ENCODE measurements at places on chromosomes 7 and 10.
A peak's percentile ranks its signal among the peaks of the same experiment; 100 is the strongest.

DNA sequence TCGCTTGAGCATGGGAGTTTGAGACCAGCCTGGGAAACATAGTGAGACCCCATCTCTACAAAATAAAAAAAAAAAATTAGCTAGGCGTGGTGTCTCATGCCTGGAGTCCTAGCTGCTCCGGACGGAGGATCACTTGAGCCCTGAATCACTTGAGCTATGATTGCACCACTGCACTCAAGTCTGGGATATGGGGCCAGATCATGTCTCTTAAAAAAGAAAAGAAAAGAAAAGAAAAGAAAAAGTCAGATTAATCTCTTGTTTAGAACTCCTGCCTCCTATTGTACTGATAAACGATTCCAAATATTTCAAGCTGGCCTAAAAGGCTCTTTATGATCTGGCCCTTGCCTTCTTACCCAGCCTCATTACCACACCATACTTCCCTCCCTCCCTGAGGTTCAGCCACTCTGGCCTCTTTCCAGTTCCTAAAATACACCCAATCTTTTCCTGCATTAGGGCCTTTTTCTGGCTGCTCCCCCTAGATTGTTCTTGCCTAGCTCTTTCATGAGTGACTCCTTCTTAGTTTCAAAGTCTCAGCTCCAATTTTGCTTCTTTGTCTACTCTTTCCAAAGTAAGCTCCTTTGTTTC is 41.7 kb downstream of the VCL start:
- peak; percentile 46 for DNase-seq

GRCh38 chr7:84105586-84105985 is 89.0 kb downstream of the SEMA3A start:
- DNase-seq: no peak

DNA sequence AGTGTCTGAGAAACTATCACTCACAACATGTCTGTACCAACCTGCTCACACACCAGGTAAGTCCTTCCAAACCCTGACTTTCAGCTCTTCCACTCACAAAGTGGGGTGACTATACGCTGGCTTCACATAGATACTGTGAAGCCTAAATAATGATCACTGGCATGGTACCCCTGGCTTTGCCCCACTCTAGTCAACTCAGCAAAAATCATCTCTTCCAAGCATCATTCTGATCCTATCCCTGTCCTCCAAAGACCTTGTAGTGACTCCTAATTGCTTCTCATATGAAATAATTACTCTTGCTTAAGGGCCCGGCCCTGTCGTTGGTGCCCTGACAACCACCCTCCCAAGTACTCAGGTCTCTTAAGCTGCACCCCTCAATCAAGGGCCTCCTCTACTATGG is 97.8 kb downstream of the SLC25A13 start:
- DNase-seq: no peak

DNA sequence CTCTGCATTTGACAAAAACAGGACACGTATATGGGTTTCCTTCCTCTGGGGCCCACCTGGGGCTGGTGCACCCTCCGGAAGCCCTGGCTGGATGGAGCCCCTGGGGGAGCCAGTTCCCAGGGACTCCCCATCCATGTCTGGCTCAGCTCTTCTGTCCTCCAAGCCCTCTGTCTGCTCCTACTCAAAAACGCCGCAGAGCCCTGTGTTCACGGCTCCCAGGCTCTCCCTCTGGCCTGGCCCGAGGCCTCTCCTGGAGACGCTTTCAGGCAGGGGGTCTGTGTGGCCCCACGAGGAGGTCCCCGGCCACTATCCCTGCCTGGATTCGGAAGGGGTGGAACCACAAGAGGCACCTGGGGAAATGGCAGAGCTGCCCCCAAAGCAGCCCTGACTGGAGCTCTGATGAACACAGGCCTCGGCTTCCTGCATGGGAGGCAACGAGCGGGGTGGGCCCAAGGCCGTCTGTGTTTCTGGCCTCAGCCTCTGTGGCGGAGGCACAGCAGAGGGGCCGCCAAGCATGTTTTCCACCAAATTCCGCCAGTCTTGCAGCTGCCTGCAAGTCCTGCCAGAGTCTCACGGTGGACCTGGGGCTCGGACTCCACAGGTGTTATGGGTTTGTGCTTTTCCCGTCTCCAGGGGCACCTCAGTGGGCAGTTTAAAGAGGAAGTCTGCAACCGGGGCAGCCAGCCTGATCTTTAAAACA is 22.6 kb upstream of the INPP5A start:
- peak; percentile 87 for DNase-seq

DNA sequence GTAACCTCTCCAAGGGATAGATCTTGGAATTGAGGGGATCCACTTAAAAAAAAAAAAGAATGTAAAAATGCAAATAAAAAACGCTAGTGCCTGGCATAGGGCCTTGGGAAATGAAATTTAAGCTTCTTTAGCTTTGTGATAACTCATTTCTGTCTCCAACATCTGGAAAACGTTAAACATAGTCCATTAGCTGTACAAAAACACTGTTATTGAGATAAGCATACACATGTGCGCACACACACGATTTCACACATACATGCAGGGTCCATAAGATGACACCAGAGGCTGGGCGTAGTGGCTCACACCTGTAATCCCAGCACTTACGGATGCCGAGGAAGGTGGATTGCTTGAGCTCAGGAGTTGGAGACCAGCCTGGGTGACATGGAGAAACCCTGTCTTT is 13.7 kb upstream of the CUL2 start:
- DNase-seq: no peak

- DNase-seq: no peak
Measured at GRCh38 chr10:98885378-98885777, 350.3 kb downstream of the HPSE2 start.

DNA sequence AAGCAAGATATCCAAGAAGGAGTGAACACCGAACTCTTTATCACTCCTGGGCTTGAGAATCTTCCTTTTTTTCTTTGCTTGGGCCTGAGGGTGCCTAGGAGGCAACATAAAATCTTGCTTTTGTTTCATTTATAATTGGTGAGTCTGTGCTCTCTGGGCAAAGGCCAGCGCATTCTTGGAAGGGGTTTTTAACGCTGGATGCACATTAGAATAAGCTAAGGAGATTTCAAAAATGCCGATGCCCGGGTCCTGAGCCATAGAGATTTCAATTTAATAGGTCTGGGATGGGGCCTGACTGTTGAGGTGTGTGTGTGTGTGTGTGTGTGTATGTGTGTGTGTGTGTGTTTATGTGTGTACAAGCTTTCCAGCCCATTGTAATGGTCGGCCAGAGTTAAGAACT is 62.0 kb upstream of the SORCS3 start:
- no peak for DNase-seq

Measured in right hindlimb (tissue), 1 donor.